Spinal cord (tissue), 10 donors: ENCODE measurements at places on chromosomes 7 and 10.

GRCh38 chr7:80210400-80210799 lies 75.8 kb downstream of the GNAI1 start:
- DNase-seq, result no peak

DNA sequence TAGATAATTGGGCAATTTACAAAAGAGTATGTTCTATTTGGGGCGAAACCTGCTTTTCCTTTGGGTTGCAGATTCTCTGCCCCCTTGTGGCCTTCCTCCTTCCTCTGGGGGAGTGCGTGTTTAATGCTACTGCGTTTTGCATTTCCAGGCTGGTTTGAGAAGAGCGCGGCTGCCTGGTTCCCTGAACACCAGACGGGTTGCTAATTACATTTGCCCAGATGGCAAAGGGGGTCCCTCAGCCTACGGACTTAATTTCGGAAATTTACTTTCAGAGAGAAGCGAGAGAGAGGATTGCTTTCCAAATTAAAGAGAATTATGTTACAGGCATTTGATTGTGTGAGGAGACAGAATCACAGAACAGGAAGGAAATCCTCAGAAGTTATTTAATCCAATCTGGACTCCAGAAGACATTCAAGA lies 91.9 kb upstream of the JAZF1 start:
- peak; percentile 39 for DNase-seq

DNA sequence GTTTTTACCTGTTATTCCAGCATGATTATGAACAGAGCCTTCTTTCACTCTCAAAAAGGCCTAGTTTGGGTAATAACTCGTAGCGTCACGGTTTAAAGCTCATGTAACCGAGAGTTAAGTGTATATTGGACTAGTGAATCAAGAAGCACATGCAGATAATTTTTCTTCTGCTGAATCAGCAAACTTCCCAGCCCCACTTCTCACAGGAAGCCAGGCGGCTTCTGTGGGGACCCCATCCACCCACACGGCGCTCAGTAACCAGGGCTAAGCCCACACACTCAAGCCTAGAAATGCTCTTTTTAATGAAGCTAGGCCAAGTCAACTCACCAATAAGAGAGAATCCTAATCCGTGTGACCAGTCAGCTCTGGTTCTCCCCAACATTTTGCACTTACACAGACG lies 191.2 kb upstream of the MGMT start:
- no peak for DNase-seq

GRCh38 chr7:114959931-114960330 lies 38.0 kb downstream of the MDFIC start:
- DNase-seq, result no peak

GRCh38 chr10:56551037-56551436 lies 190.0 kb upstream of the ZWINT start:
- no peak for DNase-seq

DNA sequence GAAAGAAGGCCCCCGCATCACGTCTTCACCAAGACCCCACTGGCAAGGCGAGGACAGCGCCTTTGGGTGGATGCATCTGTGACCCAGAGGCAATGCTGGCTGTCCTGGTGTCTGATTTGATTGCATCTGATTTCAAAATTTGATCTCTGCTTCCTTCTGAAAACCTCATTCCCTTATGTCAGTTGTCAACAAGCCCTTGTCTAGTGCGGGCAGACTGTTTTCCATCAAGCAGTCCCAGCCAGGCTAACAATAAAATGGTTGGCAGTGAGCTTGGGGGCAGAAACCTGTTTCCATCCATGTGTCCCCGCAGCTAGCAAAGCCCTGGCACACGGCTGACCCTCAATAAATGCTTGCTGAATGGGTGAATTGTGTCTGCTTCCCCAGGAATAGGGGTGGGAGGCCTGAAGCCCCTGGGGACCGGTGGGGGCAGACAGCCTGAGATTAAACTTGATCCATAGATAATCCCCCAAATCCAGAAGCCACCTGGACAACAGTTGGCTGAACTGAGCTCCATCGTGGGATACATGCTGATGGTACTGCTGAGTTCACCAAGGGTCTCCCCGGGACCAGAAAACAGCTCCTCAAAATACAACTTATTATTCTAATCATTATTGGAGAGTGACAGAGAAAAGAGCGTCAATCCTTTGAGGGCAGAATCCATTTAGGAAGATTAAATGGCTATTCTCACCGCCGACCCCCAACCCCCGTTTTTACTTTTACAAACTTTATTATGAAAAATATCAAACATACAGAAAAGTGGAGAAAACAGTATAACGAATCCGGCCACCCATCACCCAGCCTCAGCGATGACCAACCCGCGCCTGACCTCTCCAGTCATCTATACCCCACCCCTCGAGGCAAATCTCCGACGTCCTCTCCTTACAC lies 912 bp upstream of the DUSP5 start:
- no peak for DNase-seq

- no peak for DNase-seq
Observed at GRCh38 chr10:34698979-34699378, 116.1 kb downstream of the PARD3 start.

GRCh38 chr7:1889556-1890181 lies 219.6 kb downstream of the ELFN1 start:
- no peak for DNase-seq

DNA sequence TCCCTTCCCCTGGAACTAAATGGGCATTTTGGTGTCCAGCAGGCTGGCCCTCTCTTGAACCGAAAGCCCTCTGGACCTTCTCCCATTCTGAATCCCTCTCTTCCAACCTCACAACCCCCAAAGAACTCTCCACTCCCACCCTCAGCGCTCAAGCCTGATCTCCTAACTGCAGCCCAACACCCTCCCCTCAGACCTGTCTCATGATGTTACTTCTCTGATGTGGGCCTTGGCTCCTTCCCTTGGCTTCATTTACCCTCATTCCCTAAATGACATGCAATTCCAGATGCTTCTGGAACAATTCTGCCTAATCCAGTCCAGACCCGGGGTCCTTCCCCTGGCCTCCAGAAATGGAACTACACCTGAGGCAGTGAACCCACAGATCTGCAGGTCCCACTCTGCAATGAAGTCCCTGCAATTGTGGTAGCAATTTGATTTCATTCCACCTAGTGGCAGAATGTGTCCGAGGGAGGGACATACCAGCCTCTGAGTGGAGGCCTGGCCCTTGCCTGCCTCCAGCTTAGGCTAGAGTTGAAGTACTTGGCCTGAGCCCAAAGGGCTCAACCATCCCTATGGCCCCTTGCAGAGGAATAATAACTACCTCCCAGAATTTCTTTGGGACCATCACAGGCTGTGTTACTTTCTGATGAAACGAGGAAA lies 4.1 kb upstream of the CEP41 start:
- DNase-seq, result no peak

DNA sequence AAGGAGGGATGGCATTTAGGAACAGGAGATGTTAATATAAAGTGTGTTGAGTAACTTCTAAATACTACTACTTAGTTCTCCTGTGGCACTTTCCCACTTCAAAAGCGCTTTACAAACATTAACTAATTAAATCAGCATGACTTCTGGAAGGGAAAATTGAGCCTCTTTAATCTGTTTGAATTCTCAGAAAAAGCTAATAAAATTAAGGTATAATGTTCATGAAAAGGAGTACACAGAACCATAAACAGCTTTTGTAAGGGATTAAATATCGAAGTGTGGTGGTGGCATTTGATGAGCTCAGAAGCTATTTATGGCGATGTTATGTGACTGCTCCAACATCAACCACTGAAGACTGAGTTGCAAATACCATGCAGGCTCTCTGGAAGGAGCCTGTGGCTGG lies 10.2 kb upstream of the VAX1 start:
- DNase-seq, result no peak

DNA sequence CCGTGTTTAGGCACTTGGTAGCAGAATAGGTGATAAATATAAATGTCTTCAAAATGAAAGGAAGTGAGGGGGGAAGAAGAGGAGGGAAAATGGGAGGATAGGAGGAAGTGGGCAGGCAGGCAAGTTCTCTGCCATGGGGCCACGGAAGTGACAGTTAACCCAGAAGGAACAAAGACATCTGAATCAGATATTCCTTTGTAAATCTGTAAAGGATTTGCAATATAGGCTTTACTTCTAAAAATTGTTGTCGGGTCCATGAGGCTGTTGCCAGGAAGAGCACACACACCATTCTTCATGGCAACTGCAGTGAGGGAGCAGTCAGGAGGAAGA lies 23.7 kb upstream of the RASSF4 start:
- DNase-seq, result no peak

- no peak for DNase-seq
Observed at GRCh38 chr7:20310963-20311742, 19.5 kb upstream of the ITGB8 start.

DNA sequence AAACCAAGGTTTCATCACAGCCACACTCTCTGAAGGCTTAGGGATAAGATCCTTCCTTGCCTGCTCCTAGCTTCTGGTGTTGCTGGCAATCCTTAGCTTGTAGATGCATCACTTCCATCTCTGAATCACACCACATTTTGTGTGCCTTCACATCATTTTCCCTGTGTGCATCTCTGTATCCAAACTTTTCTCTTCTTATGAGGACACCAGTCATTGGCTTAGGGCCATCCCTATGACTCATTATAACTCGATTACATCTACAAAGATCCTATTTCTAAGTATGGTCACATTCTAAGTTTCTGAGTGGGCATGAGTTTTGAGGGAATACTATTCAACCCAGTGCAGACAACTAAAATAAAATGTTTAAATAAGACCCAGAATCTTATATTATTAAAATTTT lies 121.7 kb downstream of the C7orf25 start:
- no peak for DNase-seq

DNA sequence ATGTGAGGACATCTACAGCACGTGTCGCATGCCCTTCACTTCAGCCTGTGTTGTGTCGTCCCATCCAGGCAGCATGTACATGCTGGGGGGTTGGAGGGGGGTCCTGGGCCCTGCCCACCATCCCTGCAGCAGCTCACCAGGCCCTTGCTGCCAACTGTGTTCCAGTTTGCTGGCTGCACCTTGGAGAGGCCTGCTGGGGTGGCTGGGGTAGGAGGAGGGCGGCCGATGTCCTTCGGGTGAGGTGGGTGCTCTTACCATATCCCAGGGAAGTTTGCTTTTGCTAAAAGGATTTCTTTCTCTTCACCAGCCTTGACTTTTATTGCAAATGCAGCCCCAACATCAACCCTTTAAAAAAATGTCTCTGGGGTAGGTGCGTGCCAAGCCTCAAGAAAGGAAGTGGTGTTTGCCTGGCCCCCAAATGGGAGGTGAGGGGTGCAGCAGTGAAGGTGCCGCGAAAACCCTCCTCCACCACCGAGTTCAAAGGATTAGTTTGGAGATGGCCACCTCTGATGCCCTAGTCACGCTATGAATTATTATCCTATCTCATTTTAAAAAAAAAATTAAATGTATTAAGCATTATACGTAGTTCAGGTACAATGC lies 165.8 kb upstream of the KLF6 start:
- no peak for DNase-seq

DNA sequence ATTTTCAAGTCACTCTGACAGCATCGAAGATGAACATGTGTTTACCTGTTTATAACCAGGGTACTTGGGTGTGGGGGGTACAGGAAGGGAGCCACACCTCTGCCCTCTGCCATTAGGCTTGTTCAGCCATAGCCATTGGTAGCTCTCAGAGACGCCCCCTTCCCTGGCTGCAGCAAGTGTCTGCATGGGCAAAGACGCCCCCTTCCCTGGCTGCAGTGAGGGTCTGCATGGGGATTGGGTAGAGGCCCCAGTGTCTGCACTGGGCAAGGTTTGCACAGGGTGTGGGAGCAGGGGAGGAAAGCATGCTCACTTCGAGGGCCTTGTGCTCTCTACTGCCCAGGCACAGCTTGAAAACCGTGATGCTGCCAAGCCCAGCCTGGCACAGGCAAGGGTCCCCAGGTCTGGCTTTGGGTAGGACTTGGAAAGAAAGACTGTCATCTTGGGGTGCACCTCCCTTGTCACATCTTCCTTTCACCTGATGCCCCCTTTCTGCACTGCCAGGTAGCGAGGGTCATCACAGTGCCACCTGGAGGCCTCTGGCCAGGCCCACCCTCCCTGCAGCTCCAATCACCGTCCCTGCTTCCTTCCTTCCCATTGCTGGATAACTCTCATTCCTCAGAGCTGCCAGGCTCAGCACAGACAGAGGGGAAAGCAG lies 3.7 kb downstream of the TMEM225B start:
- DNase-seq, result no peak

GRCh38 chr7:74355091-74355490 lies 65.9 kb downstream of the CLIP2 start:
- no peak for DNase-seq

DNA sequence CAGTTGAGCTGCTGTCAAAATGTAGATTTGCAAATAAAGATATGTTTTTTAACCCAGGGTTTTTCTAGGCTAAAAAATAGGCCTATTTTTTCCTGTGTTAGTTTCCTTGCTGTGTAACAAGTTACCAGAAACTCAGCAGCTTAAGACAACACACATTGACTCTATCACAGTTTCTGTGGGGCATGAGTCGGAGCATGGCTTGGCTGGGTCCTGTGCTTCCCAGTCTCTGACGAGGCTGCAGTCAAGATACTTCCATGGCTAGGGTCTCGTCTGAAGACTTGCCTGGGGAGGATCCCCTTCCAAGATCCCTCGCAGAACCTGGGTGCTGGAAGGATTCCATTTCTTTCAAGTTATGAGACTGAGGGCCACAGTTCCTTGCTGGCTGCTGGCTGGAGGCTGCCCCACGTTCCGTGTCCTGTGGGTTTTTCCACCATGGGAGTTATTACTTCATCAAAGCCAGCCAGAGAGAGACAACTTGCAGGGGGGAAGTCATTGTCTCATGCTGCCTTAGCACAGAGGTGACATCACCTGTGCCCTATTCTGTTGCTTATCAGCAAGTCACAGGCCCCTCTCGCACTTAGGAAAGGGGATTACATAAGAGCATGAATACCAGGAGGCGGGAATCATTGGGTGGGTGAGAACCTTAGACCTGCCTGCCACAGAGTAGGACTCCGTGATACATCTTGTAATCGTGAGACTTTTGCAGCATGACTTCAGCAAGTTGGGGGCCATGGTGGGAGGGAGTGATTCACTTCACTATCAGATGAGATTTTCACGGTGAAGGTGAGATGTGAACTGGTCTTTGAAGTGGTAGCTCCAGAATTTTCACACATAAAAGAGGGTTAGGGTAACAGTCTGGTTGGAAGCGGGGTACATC lies 77.9 kb downstream of the CCNY start:
- no peak for DNase-seq

DNA sequence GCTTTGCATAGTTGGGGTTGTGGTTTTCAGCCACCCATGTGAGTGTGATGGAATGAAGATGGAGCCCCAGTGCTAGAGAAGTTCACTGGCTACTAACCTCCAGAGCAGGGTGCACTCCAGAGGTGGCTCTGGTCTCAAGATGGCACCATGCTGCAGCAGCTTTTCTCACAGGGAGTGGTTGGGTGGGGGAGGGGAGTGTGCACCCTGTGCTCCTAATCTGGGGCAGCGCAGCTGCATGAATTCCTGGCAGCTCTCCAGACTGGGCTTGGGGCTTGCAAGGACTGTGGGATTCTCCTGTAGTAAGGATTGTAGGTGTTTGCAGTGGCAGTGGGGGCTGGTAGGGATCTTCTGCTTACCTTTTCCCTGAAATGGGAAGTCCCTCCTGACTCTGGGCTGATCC lies 23.7 kb downstream of the PHTF2 start:
- peak; percentile 2 for DNase-seq
